ENCODE measurements at places on chromosomes 5 and 9. TPM values are rescaled to one million over a fixed set of nuclear protein-coding genes. Genes with fewer than 3 reads are reported as not detected.

DNA sequence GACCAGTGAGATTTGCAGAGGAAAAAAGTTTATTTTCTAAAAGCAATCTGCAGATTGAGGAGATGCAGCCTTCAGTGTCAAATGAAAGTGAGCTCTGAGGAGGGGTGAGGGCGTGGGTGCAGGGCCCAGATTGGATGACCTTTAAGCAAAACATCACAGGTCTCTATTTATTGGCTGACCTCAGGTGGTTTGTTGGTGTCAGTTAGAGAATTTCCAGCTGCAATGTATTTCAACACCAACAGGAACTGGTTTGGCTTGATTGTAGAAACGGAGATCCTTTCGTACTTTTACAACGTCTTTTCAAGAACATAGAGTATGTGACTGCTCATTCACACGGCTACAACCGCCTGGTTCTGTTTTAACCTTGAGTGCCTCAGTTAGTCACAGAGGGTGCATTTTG is 1069.1 kb downstream of the EFNA5 start:
- DNase-seq: no peak

DNA sequence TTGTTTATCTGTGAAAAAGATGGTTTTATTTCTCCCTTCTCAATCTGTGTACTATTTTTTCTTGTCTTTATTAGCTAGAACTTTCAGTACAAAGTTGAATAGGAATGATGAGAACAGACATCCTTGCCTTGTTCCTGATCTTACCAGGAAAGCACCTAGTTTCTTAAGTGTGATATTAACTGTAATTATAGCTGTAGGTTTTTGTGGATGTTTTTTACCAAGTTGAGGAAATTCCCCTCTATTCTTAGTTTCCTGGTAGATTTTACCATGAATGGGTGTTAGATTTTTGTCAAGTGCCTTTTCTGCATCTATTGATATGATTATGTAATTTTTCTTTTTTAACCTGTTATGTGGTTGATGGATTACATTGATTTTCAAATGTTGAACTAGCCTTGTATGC is 68.7 kb downstream of the KCNN2 start:
- no peak for DNase-seq

DNA sequence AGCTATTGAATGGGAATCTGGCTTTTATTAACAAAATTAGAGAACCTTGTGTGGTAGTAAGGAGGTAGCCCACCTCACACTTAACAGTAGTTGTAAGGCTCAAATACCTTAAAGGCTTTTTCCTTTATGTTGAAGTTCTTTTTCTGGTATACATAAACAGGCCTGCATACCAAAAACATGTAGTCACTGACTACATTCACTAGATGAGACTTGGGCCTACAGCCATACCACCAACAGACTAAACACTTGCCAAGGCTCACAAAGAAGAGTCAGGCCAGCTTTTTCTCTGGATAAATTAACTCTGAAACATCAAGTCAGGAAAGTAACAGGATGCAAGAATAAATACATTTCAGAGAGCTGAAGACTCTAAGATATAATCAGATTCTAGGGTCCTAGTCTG is 78.6 kb upstream of the MPDZ start:
- no peak for DNase-seq

DNA sequence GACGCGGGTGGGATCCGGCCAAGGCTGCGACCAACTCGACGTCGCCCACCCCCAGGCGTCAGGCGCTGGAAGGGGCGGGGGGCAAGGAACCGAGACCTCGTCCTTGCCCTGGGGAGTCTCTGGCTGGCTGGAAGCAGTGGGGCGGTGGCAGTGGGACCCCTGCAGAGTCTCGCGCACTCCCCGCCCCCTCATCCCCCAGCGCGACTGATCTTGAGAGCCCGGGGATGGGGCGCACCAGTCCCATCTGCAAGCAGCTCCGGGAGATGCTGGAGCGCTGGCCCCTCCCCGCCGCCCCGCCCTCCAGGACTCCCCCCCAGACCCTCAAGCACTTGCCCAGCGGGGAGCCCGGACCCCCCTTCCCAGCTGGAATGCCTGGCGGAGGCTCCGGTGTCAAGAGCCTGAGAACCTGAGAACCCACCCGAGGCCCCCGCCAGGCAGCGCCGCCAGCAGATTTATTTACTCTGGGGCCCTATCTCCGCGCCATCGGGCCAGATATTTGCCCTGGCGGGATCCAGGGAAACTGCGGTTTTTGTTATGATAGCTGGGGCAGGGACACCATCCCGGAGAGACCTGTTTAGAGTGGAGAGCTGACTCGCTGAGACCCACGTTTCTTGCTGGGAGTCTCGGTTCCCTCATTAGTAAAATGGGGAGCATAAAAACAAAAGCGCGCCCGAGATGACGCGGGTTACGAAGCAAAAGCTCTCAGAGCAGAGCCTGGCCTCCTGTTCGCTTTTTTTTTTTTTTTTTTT is 1.2 kb downstream of the PRRT1B start:
- DNase-seq: peak; percentile 31

DNA sequence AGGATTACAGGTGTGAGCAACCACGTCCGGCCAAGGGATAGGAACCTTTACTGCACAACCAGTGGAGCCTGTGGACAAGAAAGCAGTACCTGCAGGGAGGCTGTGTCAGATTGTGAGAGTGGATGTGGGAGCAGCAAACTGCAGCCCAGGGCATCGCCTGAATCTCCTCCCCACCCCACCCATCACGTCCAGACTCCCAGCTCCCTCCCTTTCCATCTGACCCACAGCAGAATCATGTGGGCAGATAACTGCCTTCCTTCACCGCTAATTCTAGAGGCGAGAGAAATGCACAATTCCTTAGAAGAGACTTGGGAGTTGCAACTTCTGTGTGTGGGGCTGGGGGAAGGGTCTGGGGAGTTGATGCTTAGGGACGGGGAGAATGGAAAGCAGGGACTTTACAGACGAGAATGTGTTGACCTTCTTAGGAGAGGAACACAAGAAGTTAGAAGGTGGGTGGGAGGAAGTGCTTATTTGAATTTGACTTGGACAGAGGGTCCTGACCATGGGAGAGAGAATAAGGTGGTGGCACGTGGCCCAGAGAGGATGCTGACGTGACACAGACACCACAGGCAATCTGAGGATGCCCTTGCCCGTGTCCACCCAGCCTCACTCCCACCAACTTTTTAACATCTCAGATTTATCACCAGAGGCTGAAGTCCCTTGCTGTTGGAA is 4.5 kb upstream of the LCP2 start:
- no peak for DNase-seq

DNA sequence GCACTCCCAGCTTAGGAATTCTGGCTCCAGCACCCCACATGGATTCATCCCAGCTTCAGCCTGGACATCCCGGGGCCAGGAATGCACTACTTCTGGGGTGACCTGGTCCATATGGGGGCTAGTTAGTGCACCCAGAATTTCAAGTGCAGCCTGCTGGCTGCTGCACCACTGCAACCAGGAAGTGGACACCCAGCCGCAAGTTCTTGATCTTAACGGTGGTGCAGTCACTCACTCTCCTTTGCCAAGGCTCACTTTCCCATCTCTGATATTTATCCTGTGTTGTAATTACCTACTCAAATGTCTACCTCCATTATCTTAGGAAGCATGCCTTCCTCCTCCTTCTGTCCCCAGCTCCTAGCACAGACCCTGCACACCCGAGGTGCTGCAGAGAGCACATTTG is 26.2 kb upstream of the RAB14 start:
- DNase-seq: no peak

GRCh38 chr5:67960939-67961338 is 254.6 kb upstream of the PIK3R1 start:
- no peak for DNase-seq

DNA sequence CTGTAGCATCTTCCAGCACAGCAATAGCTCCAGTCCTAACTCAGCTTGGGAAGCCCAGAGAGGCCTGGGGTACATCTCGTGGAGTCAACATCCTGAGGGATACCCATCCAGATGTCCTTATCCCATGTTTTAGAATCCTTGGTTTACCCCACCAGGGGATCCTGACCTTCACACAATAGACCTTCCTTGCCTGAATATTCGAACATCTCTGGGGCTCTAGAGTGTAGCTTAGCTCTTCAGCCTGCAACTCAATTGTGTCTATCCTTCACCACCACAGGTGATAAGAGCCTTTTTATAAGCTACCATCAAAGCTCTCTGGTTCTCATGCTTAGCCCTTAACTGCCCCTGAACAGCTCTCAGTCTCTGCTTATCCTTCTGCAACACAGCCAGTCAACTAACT is 7.5 kb upstream of the RALGPS1 start:
- no peak for DNase-seq

- no peak for DNase-seq
Observed at GRCh38 chr5:141486091-141486490, 1.3 kb downstream of the PCDHGC4 start.

DNA sequence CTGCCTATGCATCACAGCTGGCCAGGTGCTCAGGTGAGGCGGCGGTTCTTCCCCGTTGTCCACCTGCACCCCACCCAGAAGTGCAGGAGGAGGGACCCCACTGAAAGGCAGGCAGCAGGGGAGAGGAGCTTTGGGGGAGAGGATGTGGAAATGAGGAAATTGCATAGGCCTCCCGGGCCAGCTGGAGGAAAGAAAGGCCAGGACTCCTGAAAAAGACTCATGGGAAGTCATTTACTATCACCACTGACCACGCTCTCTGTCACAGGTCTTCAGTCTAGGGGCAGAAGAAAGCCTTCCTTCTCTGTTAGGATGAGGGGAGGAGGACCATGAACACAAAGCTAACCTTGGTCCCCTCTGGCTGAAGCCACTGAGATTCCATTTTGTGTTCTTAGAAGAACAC is 28.1 kb downstream of the KCNMB1 start:
- DNase-seq: no peak

DNA sequence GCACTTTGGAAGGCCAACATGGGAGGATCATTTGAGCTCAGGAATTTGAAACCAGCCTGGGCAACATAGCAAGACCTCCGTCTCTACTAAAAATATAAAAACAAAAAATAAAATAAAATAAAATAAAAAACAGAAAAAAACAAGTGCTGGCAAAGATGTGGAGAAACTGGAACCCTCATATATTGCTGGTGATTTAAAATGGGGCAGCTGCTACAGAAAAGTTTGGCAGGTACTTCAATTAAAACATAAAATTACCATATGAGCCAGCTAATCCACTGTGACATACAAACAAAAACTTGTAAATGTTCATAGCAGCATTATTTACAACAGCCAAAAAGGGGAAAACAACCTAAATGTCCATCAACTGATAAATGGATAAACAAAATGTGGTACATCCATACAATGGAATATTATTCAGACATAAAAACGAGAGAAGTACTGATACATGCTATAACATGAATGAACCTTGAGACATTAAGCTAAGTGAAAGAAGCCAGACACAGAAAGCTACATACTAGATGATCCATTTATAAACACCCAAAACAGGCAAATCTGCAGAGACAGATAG is 42.7 kb downstream of the PFDN1 start:
- no peak for DNase-seq

DNA sequence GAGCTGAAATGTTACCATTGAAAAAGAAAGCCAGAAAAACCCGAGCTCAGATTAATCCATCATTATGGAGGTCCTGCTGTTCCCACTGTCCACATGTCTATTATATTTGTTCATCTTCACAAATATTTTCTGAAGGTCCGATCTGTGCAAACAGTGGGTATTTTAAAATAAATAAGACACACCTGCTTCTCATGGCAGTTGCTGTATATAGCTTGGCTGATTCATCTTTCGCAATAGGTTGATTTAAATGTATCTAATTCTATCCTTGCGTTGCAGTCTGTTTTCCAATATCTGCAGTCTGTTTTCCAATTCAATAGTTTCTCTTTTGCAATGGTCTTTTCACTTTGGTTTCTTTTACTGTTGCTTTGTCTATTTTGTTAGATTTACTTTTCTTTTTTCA is 87.4 kb upstream of the PCA3 start:
- DNase-seq: no peak

DNA sequence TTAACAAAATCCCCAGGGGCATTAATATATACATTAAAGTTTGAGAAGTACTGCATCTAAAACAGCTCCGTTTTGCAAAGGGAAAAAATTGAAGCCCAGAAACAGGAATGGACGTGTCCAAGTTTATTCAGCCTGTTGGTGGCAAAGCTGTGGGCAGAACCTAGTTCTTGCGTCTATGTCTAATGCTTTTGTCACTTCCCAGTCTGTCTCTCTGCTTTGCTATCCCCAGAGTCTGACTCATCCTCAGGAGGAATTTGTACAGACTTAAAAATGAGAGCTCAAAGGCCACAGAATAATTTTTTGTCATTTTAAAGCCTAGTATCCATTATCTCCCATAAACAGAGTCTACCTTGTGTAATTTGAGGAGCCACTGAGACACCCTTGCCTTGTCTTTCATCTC is 330.9 kb upstream of the GRIA1 start:
- no peak for DNase-seq

The OLFM1 gene
- 1.8 TPM for total RNA-seq

The STK32A gene
- 1.3 TPM for total RNA-seq

The ALDH1B1 gene
- 32.1 TPM for total RNA-seq

The EXD3 gene
- 31.7 TPM for total RNA-seq

The PDZD2 gene
- total RNA-seq: 2.4 TPM

The SPATA31D4 gene
- total RNA-seq: not detected

All from progenitor cell of endocrine pancreas (in vitro differentiated cells).